ENCODE measurements at places on chromosomes 12 and 14. TPM values are rescaled to one million over a fixed set of nuclear protein-coding genes. Genes with fewer than 3 reads are reported as not detected.

DNA sequence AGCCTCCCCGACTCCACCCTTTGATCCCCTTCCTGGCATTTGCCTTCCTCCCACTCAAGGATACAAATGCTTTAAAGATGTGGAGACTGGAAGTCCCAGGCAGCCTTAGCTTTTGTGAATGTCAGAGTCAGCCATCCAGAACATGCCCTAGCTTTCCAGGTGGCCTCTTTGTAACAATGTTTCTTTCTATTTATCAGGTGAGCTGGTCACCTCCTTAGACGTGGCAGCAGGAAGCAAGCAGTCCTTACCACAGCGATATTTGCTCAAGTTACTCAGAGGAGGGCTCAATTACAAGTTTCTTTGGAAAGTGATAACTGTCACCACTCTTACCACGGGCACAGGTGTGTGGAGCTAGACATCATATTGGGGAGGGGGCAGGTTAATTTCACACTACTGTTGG, 4.9 kb downstream of the GALNT6 start:
- no peak for DNase-seq

DNA sequence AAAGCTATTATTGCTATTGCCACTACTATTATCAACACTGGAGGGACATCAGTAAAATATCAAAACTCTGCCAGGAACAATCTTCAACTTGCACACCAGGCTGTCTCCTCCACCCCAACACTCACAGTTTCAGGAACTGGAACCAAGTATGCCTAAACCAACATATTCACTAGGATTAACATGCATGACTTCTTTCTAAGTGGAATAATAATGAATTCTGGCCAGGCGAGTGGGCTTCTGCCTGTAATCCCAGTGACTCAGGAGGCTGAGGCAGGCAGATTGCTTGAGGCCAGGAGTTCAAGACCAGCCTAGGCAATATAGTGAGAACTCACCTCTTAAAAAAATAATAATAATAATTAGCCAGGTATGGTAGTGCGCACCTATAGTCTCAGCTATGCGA, 58.1 kb downstream of the TBX5 start:
- no peak for DNase-seq

GRCh38 chr14:73238424-73238852, 1.1 kb downstream of the PAPLN start:
- DNase-seq = no peak

Gene REP15
- 2.3 TPM for total RNA-seq

Gene GLI1
- total RNA-seq = 0.48 TPM

All from Caco-2 (cell line).